ENCODE measurements at places on chromosomes 6 and 20. TPM values are rescaled to one million over a fixed set of nuclear protein-coding genes. Genes with fewer than 3 reads are reported as not detected.

DNA sequence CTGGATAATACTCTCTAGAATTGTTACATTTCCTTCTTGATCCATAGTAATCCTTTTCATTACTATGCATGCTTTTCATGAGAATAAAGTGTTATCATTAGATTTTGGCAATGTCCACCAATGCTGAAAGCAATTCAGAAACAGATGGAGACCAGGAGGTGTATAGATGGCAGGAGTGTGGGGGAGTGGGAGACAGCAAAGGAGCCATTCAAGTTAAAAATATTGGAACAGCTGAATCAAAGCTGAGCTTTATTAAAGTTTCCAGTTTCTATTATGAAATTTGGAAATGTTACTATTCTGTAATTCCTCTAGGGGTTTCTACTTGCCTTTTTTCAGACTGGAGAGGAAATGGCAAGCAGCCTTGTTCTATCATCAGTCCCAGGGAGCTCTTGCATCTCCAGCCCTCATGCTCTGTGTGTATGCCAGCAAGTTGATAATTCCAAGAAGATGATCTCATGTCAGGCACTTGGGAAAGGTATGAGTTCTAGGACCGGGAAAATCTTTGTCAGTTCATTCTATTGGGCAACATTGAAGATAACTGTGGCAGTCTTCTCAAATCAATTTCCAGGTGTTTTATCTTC, 228.0 kb downstream of the CD109 start:
- DNase-seq: no peak

GRCh38 chr6:91317247-91317835, 730.5 kb upstream of the MAP3K7 start:
- no peak for DNase-seq

- no peak for DNase-seq
Observed at GRCh38 chr6:168180548-168181011, 101.6 kb upstream of the FRMD1 start.

DNA sequence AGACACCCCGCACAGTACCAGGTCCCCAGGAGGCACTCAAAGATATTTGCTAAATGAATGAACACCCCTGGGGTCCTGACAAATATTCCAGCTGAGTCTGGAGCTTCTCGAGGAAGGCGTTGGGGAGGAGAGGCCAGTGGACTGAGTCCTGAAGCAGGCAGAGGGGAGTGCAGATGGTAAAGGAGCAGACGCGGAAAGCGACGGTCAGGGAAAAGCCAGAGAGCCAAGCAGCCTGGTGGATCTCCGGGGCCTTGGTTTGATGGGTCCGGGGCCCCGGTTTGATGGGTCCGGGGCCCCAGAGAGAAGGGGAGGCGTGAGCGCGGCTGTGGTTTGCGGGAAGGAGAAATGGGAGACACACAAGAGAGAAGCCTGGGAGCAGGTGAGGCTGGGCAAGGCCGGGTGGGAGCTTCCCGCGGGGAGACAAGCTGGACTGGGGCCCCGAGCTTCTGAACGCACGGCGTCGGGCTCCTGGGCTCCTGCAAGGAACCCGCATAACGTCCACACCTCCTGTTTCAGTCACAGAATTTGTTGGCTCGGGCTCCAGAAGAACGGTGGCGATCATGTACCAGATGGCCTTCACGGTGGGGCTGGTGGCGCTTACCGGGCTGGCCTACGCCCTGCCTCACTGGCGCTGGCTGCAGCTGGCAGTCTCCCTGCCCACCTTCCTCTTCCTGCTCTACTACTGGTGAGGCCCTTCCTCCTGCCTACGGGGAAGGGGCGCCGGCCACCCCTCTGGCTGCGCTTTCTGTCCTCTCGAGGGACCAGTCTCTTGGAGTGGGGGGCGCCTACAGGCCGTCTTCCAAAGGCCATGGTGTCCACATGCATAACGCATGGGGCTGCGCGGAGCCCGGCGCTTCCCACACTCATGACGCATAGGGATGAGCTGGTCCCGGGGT, 12.1 kb downstream of the SLC22A1 start:
- DNase-seq: no peak

- DNase-seq: no peak
Observed at GRCh38 chr6:125792680-125793079, 1.9 kb downstream of the NCOA7 start.

GRCh38 chr6:90384720-90385119, 88.1 kb upstream of the BACH2 start:
- no peak for DNase-seq

DNA sequence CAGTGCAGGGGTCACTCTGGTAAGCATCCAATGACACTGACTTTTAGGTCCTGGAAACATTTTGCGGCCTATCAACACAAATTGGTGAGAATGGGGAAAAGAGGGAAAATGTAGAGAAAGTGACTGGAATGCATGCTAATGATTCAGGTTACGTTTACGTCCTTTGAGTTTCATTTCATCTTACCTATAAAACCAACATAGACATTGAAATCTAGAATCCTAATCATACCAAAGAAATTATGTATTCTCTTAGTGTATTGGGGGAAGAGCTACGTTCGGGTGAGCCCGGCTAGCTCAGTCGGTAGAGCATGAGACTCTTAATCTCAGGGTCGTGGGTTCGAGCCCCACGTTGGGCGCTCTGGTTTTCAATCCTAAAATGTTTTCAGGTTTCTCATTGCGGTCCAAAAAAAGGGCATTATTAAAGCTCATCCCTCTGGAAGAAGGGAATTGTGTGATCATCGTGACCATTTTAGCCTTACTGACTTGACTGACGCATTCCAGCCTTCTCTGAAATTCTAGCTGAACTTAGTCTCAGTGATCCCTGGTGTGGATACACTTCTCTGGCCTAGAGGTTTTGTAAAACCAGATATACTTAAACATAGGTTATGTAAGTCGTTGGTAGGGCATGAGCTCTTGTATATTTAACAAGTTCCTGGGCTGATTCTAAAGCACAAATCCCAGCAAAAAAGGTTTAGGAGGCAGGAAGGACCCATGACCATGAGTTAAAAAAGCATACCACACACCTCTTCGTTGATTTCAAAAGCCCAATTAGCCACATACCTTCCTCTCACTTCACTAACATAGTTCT, 18.3 kb downstream of the HMGN4 start:
- no peak for DNase-seq

DNA sequence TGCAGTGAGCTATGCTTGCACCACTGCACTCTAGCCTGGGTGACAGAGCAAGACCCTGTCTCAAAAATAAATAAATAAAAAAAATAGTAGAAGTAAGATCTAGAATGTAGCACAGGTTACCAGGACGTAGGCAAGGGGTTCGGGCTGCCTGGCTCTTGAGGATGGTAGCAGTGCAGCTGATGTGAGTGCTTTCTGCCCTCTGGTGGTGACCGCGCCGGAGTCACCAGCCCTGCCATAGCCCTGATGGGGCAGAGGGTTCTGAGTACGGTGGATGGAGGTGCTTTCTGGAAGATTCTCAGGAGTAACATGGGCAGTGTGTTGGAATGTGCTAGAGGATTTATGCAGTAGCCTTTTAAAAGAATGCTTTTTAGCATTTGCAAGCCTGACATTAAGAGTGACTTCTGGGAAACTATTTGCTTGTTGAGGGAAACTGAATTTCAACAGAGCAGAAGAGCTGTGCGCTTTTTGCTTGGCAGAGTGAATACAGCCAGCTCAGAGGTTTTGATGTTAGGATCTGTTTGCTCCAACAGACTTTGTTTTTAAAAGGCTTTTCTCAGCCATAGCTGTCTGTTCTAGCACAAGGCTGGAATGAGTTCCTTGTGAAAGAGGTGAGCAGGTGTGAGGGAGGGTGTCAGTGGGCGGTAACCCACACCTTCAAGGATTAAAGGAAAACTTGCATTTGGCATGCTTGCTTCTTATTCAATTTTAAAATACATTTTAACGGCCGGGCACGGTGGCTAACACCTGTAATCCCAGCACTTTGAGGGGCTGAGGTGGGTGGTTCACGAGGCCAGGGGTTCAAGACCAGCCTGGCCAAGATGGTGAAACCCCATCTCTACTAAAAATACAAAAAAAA, 65.9 kb downstream of the PTPN1 start:
- DNase-seq: peak; percentile 81

DNA sequence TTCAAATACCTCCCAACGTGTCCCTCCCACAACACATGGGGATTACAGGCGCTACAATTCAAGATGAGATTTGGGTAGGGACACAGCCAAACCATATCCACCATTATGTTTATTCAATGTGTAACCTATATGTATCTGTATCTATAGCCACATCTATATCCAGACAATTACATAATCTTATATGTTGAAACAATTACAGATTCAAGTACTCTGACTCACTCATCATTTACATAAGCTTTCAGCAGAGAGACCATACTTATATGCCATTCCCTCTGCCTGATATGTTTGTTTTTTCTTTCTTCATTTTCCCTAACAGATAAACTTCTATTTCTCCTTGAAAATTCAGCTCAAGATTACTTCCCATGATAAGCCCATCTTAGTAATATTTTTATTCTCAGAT, 163.6 kb downstream of the LAMA2 start:
- no peak for DNase-seq

GRCh38 chr6:47630587-47630986, 67.8 kb upstream of the ADGRF4 start:
- no peak for DNase-seq

GRCh38 chr20:62202083-62202395, 18.0 kb downstream of the HRH3 start:
- DNase-seq: no peak

- DNase-seq: no peak
Observed at GRCh38 chr6:125102891-125103290, 50.7 kb upstream of the TPD52L1 start.

GRCh38 chr6:65760285-65760684, 53.3 kb upstream of the EYS start:
- DNase-seq: no peak

DNA sequence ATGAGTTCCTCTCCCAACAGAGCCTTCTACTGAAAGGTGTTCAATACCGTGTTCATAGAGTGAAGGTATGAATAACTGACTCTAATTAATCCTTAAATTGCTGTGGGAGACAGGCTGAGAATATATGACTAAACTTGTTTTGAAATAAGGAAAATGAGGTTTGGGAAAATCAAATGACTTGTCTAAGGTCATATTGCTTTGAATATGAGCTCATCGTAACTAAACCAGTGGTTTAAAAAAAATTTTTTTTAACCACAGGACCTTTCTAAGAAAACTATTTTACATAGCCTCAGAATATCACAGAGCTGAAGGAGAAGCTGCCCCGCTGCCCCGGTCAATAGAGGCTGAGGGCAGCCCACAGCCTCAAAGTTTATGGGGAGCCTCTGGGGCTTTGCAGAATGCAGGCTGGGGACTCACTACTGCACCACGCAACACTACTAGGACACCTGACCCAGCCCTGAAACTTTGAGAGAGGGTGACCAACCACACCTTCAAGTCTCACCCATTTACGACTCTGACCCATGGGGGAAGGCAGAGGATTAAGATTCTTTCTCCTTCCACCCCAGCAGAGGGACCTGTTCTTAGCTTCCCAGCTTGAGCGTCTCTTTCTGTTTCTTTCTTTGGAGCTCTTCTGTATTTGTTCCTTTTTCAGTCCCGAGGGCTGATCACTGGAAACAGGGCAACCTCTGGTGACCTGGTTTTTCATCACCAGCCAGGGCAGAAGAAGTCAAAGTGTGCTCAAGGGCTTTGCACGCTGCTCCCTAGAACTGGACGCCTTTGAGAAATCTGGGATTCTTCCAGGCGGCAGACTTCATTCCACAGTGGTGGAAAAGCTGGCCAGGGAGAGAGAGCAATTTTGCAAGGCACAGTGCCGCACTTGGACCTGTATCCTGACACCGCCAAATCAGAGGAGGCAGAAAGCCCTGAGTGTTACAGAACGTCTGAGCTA, 220.2 kb downstream of the ATXN1 start:
- peak; percentile 60 for DNase-seq

- DNase-seq: no peak
Observed at GRCh38 chr6:112574190-112574589, 227.1 kb downstream of the RFPL4B start.

- peak; percentile 27 for DNase-seq
Observed at GRCh38 chr6:33967265-33967767, 163.5 kb upstream of the MLN start.

- no peak for DNase-seq
Observed at GRCh38 chr20:15992564-15992963, 580.7 kb downstream of the KIF16B start.

DNA sequence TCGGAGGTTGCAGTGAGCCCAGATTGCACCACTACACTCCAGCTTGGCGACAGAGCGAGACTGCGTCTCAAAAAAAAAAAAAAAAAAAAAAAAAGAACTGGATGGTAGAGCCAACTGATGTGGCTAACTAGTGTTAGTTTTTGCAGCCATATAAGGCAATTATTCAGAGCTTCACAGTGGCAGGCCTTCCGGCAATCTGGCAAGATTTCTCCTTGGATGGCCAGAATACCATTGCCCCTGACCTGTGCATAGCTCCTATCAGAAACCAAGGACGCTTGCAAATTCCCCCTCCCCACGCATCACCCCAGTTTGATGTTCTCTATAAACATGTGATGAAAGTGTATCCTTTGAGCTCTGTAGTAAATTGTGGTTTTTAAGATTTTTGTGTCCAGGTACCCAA, 127.0 kb downstream of the RNF144B start:
- DNase-seq: no peak

- DNase-seq: no peak
Observed at GRCh38 chr20:62524505-62524911, 48.7 kb upstream of the GATA5 start.

- DNase-seq: no peak
Observed at GRCh38 chr20:24868959-24869358, 80.1 kb upstream of the CST7 start.

MICA gene
- total RNA-seq: 26.5 TPM

HDGFL1 gene
- not detected for total RNA-seq

CALHM6 gene
- total RNA-seq: 5.5 TPM

MYLK4 gene
- 0.98 TPM for total RNA-seq

C20orf144 gene
- not detected for total RNA-seq

HLA-G gene
- 1.2 TPM for total RNA-seq

ZNF334 gene
- total RNA-seq: 9.0 TPM

PAK5 gene
- total RNA-seq: 0.18 TPM

SLC17A4 gene
- total RNA-seq: not detected

LAMA2 gene
- 88.8 TPM for total RNA-seq

PSORS1C2 gene
- total RNA-seq: not detected

CNR1 gene
- 3.5 TPM for total RNA-seq

SIRPB2 gene
- total RNA-seq: 8.2 TPM

CLDN20 gene
- 2.2 TPM for total RNA-seq
